Pulmonary artery endothelial cell (primary cell): ENCODE measurements at places on chromosomes 7 and 10.

DNA sequence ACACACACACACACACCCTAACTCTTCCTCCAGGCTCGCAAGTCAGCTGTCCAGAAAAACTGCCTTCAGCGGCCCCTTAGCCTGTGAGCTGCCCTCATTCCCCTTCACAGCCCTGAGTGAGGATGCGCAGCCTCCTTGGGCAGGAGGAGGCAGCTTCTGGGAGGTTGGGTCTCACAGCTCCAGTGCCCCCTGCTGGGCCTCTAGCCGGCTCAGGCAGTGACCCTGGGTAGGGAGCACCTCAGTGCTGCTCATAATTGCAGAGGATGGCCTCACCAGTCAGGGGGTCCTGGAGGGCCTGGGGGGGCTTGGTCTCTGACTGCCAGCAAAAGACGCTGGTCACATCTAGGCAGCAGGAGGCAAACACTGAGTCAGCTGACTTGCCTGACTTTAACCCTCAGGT, 43.7 kb downstream of the ZNF273 start:
- no peak for DNase-seq

- DNase-seq, result no peak
Observed at GRCh38 chr10:5817322-5818047, 4.3 kb upstream of the GDI2 start.

DNA sequence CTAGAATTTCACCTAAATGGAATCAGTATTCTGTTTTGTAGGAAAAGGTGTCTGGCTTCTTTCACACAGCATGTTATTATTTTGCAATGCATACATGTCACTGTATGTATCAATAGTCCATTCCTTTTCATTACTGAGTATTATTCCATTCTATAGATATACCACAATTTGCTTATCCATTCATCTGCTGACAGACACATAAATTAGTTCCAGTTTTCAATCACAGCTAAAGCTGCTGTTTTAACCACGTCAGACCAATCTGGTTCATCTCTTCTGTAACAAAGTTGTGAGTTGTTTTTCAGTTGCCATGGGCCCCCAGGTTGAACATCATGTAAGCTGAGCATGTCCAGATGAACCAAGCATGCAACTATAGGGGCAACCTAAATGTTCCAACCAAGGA, 282.1 kb upstream of the MKLN1 start:
- DNase-seq, result no peak

DNA sequence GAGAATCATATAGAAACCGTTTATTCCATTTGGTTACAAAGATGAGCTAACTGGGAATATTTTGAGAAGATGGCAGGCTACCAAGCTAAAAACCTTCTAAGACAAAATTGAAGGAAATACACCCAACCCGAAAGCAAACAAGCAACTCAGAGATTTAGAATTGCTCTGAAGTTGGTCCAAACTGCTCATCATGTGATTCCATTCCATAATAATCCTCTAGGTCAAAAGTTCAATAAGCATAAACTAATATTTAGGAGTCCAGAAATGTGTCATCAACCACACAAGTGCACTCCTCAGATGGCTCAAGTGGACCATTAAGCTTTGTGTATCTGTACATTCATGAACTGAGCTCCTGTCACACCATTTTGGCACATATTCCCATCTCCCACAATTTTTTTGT, 28.7 kb downstream of the DGKI start:
- no peak for DNase-seq

DNA sequence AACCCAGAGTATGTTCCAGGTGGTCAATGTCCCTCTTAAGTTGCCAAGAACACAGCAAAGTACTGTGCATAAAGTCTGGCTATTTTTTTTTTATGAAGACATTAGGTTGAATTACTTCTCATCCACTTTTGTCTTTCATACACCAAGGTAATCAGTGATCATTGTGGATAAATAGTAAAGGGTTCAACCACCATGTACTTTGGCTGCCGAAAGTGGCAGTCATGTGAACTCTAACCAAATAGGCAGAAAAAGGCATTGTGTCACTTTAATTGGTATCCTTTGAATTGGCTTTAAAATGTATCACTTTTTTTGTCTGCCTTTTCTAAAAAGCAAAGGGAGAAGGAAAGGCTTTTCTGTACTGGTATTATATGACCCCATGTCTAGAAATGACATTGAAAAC, 7.3 kb downstream of the ITIH2 start:
- DNase-seq, result no peak

DNA sequence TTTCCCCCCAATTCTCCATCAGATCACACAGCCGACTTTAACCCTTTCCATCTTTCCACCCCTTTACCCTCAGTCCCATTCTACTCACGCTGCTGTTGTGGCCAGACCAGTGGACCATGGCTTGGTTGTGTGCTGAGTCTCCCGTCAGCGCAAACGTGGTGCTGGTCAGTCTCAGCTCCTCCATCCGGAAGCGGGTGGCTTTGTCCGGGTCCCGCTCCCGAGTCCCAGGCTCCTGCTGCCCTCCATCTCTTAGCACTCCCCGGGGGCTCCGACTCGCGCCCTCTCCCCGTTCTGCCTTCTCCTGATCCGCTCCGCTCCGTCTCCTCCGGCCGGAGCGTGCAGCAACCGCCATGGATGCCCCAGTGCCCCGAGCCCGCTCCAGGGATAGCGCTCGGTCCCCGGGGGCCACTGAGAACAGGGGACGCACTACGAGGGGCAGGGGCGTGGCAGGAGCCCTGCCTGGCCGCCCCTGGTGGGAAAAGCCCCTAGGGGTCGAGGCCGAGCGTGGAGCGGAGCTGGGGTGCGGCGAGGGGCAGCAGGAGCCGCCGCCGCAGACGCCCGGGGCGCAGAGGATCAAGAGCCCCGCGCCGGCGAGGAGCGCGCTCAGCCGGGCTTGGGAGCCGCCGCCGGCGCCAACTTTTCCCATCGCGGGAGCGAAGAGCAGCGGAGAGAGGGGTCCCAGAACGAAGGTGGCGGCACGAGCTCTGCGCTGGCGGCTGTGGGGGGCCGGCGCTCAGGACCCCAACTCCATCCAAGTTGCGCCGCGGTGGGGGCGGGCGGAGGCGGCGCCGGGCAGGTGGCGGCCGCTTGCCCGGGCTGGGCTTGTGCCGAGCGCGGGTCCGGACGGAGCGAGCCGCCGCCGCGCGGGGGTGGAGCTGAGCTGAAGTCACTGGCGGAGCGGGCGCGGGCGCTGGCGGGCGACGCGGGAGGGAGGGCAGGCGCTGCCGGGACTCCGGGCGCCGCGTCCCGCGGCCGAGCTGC, at the start of gene SORCS1:
TSS of gene SORCS1 (minus strand) at position 826 of the 981 bp plus-strand sequence.
- no peak for DNase-seq

DNA sequence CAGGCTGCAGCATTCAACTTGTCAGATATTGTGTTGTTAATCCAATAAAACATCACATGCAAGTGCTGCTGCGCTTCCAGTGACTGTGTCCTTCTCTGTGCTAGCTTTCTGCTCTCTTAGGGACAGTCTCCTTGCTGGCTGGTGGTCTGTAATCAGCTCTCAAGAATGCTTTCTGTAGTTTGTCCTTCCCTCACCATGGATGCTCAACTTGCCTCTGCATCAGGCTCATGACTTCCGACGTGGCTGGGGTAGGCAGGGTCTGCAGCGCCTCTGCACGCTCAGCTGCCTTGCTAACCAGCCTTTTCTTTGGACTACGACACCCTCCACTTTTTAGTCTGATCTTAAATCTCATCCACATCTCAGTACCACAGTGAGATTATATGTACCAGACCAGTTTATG, 58.3 kb downstream of the MMRN2 start:
- DNase-seq, result no peak

- DNase-seq, result no peak
Observed at GRCh38 chr10:103854265-103854685, 1.1 kb downstream of the SH3PXD2A start.

DNA sequence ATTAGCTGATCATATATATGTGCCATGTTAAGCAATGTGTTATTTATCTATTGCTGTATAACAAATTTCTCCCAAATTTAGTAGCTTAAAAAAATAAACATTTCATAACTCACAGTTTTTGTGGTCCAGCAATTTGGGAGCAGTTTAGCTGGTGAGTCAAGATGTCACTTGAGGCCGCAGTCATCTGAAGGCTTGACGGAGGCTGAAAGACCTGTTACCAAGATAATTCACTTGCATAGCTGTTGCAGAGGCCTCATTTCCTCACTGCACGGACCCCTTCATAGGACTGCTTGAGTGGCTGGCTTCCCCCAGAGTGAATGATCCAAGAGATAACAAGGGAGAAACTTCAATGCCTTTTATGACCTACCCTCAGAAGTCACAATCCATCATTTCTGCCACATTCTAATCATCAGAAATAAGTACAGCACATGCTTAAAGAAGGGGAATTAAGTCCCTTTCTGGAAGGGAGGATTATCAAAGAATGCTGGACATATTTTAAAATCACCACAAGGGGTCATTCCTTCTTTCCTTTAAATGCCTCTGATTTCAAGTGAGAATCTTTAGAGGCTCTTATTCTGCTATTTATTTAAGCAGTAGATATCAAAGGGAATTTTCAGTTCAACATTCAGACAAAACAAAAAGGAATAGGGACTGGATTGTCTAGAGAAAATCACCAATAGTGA, 10.5 kb upstream of the SRPK2 start:
- DNase-seq, result no peak

DNA sequence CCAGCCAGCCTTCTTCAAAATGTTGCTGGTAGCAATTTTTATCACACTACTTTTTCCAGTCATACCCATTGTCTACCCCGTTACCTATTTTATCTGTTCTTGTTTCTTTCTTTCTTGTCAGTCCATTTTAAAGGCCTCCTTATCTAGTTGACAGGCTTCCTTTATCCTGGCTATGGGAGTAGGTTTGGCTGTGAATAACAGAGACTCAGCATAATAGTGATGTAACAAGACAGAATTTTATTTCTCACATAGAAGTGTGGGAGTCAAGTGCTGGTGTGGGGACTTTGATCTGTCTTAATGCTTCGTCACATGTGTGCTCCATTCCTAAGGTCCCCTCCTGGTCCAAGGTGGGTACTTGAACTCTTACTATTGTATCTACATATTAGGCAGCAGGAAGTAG, 283.6 kb downstream of the EXOC4 start:
- no peak for DNase-seq

DNA sequence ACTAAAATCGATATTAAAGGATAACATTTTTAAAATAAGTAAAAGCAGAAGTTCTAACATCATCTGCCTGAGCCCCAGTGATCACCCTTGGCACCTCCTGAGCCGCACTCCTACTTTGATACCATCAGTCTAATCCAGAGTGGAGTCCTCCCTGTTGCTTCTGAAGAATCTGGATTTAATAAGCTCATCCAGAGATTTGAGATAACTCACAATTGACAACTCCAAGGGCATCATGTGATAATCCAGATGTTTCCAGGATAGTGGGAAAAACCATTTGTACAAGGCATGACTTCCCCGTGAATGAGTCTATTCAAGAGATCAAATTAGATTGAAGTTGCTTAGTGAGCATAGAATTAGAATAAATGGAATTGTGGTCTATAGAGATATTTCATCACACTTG, 475.8 kb upstream of the C7orf33 start:
- DNase-seq, result no peak
